ENCODE measurements at places on chromosomes 11 and 22. TPM values are rescaled to one million over a fixed set of nuclear protein-coding genes. Genes with fewer than 3 reads are reported as not detected.
A peak's percentile ranks its signal among the peaks of the same experiment; 100 is the strongest.

GRCh38 chr22:41383085-41383484 is 1.3 kb downstream of the TEF start:
- DNase-seq: no peak
- peak overlapping the region; percentile 78 for H3K4me3 ChIP-seq
- H3K36me3 ChIP-seq: no peaks in the 10 kb centered on the region
- no peaks in the 10 kb centered on the region for H3K27me3 ChIP-seq

- H3K27ac ChIP-seq: no peak overlapping the region
- no peak for DNase-seq
- H3K4me3 ChIP-seq: no peak overlapping the region
- H3K36me3 ChIP-seq: no peaks in the 10 kb centered on the region
- peaks cover 15% of the 10 kb centered on the region for H3K4me1 ChIP-seq
These were observed 62.3 kb downstream of the BTG4 start for GRCh38 chr11:111449696-111450479.

- H3K36me3 ChIP-seq: no peaks in the 10 kb centered on the region
- H3K4me3 ChIP-seq: no peak overlapping the region
- no peak for DNase-seq
- no peaks in the 10 kb centered on the region for H3K4me1 ChIP-seq
These were observed 209.2 kb upstream of the TBCEL start for GRCh38 chr11:120814531-120815318.

GRCh38 chr11:127873478-127873877 is 713.9 kb downstream of the ETS1 start:
- peaks cover 3% of the 10 kb centered on the region for H3K27me3 ChIP-seq
- no peak for DNase-seq
- H3K4me1 ChIP-seq: no peaks in the 10 kb centered on the region
- no peak overlapping the region for H3K4me3 ChIP-seq
- no peak overlapping the region for H3K27ac ChIP-seq

DNA sequence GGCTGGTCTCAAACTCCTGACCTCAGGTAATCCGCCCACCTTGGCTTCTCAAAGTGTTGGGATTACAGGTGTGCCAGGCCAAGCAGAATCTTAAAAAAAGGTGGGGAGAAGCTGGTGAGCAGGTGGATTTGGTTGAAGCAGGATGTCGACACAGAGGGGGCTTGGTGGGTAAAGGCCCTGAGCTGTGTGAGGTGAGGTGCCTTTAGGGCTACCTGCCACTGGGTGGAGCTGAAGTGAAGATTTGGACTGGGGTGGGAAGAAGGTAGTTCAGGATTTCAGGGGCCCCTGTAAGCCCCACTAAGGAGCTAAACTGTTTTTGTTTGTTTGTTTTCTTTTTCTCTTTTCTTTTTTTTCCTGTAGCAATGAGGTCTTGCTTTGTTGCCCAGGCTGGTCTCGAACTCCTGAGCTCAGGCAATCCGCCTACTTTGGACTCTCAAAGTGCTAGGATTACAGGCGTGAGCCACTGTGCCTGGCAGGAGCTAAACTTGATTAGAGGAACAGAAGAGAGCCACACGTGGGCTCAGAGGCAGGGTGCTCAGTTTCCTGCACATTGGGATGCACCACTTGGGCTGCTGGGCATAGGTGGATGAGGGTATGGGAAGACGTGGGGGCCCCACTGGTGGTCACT is 6.0 kb downstream of the P2RX6 start:
- peaks cover 2% of the 10 kb centered on the region for H3K36me3 ChIP-seq
- DNase-seq: peak; percentile 58
- H3K27me3 ChIP-seq: peaks cover 6% of the 10 kb centered on the region
- no peak overlapping the region for H3K4me3 ChIP-seq
- H3K27ac ChIP-seq: no peak overlapping the region

- no peak for DNase-seq
- no peaks in the 10 kb centered on the region for H3K36me3 ChIP-seq
- H3K27me3 ChIP-seq: peaks cover 5% of the 10 kb centered on the region
- no peak overlapping the region for H3K27ac ChIP-seq
- H3K4me3 ChIP-seq: no peak overlapping the region
These were observed 119.8 kb downstream of the MPPED1 start for GRCh38 chr22:43531651-43532050.

GRCh38 chr22:36701965-36702621 is 1.5 kb downstream of the CACNG2 start:
- H3K4me3 ChIP-seq: no peak overlapping the region
- H3K36me3 ChIP-seq: no peaks in the 10 kb centered on the region
- H3K27ac ChIP-seq: no peak overlapping the region
- DNase-seq: no peak

DNA sequence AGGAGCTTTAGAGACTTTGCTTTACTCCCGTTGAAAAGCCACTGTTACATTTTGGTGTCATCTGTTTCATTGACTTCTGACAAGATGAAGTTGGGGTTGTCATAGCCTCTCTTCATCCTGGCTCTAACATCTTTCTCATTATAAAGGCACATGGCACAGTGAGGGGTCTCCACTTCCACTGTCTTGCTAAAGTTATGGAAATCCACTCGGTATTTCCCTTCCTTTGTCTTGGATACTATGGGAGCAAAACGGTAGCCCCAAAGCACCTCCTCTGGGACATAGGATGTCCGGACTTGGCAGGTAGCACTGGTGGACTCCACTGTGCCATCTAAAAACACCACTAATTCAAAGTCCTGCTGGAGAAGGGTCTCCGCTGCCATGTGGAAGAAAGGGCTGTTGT is 28.0 kb downstream of the KCNJ1 start:
- H3K4me1 ChIP-seq: peaks cover 39% of the 10 kb centered on the region
- H3K27ac ChIP-seq: no peak overlapping the region
- DNase-seq: no peak
- no peaks in the 10 kb centered on the region for H3K27me3 ChIP-seq
- H3K36me3 ChIP-seq: peaks cover 1% of the 10 kb centered on the region

GRCh38 chr11:64745189-64745520 is 1.2 kb upstream of the RASGRP2 start:
- H3K27ac ChIP-seq: peak overlapping the region; percentile 95
- H3K4me3 ChIP-seq: peak overlapping the region; percentile 80
- no peaks in the 10 kb centered on the region for H3K27me3 ChIP-seq
- peaks cover 5% of the 10 kb centered on the region for H3K36me3 ChIP-seq
- peak; percentile 93 for DNase-seq

DNA sequence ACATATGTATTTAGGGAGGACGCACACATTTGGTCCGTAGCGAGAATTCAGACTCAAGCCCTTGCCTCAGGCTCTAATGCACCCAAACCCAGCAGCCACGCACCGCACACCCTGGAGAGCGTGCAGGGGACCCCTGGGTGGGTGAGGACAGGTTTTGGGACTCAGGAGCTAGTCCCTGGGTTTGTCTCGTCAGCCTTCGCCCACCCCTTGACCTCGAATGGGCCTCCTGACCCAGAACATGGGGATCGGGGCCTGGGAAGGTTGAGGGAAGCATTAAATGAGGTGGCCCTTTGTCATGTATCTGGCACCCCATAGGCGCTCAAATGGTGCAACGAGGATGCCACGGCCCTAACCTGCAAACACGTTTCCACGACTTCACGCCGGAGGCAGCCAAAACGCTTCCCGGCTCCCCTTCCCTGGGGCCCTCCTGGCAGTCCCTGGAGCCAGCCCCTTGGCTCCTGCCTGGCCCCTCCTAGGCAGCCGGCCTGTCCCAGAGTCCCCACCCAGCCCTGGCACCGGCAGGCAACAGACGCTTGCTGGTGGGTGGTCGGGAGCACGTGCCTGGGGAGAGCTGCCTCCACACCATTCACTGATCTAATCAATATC is 5.5 kb upstream of the LINC01488 start:
- H3K27ac ChIP-seq: no peak overlapping the region
- DNase-seq: no peak
- H3K27me3 ChIP-seq: peaks cover 2% of the 10 kb centered on the region
- H3K4me3 ChIP-seq: no peak overlapping the region

DNA sequence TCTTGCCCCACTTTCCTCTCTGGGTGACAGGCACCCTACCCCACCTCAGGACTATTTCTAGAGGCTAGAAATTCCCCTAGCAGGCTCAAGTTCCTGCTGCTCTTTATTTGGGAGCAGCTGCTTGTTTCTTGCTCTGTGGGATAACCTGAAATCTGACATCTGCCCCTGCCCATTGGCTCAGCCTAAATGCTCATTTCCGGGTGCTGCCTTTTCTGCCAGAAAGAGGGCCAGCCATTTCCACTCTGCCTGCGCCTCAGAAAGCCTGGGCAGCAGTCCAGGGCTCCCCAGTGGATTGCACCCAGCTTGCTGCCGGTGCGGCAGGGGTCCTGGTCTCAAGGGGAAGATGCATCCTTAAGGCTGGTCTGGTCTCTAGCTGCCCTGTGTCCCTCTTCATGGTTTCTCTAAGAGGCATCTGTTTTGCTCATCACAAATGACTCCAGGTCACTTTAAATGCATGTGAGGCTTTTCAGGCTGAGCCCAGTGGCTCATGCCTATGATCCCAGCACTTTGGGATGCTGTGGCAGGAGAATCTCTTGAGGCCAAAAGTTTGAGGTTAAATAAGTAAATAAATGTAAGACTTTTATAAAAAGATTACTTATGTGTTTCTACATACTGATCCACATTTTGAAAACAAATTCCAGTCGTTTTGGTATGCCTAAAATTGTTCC is 10.3 kb upstream of the PNPLA5 start:
- no peak overlapping the region for H3K4me3 ChIP-seq
- no peaks in the 10 kb centered on the region for H3K4me1 ChIP-seq
- H3K27me3 ChIP-seq: peaks cover 4% of the 10 kb centered on the region
- H3K36me3 ChIP-seq: no peaks in the 10 kb centered on the region

DNA sequence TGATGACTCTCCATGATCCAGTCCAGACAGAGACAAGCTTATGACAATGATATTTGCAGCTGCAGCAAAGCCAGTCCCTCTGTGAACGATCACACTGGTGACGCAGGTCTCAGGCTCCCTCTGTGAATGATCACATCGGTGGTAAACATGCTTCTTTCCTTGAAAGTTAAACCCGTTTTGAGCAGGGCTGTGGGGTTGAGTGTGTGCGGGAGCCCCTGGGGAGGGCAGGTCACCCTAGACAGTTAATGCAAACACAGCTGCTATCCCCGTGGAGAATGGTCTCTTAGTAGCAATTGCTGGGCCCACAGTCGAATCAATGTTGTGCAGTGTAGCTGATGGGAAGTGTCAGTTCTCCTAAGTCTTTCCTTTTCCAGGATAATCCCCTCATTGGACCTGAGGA is 71.0 kb upstream of the KIRREL3 start:
- H3K36me3 ChIP-seq: no peaks in the 10 kb centered on the region
- no peak for DNase-seq
- no peaks in the 10 kb centered on the region for H3K4me1 ChIP-seq

- DNase-seq: no peak
- H3K27me3 ChIP-seq: peaks cover 10% of the 10 kb centered on the region
- H3K4me3 ChIP-seq: no peak overlapping the region
These were observed 349.7 kb downstream of the BUD13 start for GRCh38 chr11:116422956-116423600.

GRCh38 chr11:72850832-72851231 is 36.6 kb downstream of the ATG16L2 start:
- peaks cover 6% of the 10 kb centered on the region for H3K4me1 ChIP-seq
- no peak overlapping the region for H3K4me3 ChIP-seq
- H3K27ac ChIP-seq: peak overlapping the region; percentile 33
- H3K27me3 ChIP-seq: no peaks in the 10 kb centered on the region

GRCh38 chr11:61923166-61924063 is 6.0 kb upstream of the RAB3IL1 start:
- no peak for DNase-seq
- H3K27me3 ChIP-seq: peaks cover 26% of the 10 kb centered on the region
- no peaks in the 10 kb centered on the region for H3K36me3 ChIP-seq

GRCh38 chr11:94948070-94948617 is 25.2 kb downstream of the CWC15 start:
- H3K4me1 ChIP-seq: no peaks in the 10 kb centered on the region
- H3K4me3 ChIP-seq: no peak overlapping the region
- DNase-seq: no peak
- H3K27me3 ChIP-seq: peaks cover 16% of the 10 kb centered on the region
- H3K27ac ChIP-seq: no peak overlapping the region
- H3K36me3 ChIP-seq: no peaks in the 10 kb centered on the region

DNA sequence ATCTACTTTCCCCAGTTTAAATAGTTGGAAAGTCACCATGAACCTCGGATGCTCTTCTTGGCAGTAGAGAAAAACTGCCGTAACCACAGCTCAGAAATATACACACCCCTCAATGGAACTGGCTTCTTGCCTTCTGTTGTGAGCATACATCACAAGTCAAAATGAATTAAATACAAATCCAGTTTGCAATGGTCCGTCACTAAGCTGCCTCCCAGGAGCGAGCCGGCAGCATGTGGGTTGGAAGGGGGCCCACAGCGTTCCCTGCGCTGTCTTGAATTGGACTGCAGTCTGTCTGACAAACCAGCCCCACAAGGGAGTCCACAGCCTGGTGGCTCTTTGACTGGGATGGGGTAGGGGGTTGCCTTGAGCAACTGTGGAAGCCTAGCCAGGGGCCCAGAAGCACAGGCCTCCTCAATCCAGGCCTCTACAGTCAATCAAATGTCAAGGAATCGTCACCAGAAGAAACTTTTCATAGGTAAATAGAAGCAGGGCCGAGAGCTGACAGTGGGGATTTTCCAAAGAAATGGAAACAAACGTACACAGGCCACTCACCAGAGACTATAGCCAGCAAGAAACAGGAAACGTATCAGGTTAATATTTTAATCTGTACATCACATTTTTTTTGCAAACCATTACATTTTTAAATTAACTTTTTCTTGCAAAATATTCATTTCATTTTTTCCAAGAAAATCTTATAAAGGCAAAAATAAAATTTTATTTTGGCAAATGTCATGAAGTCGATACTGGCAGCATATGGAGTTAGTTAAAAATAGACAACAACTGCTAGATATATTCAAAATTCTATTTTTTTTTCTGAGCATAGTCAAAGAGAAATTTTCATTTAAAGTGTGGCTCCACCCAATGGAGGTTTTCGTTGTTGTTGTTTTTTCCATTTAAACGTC is 38.5 kb downstream of the C11orf58 start:
- no peak overlapping the region for H3K27ac ChIP-seq
- no peaks in the 10 kb centered on the region for H3K4me1 ChIP-seq
- peak; percentile 15 for DNase-seq
- H3K36me3 ChIP-seq: no peaks in the 10 kb centered on the region
- H3K4me3 ChIP-seq: no peak overlapping the region

DNA sequence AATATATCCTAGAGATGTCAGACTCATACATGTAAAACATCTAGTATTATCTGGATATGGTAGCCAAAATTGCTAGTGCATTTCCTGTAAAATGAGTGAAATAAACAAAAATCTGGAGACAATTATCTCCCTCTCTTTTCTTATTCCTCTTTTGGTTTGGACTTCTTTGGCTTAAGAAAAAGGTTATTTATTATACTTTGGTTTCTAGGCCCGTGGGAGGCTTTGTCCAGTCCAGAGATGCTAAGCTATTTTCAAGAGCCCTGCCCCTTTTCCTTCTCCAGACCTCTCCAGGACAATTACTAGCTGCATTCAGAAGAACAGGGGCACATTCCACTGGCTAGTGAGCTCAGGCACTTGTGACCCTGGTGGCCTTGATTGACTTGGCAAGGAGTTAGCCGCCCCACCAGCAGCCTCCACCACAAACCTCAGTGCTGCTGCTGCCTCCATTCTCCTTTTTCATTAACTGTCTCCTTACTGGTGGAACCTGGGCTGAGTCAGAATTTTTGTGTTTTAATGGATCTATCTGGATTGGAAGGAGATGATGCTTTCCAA is 747.3 kb upstream of the TENM4 start:
- H3K36me3 ChIP-seq: no peaks in the 10 kb centered on the region
- H3K27ac ChIP-seq: no peak overlapping the region
- H3K4me3 ChIP-seq: no peak overlapping the region
- no peaks in the 10 kb centered on the region for H3K4me1 ChIP-seq
- no peaks in the 10 kb centered on the region for H3K27me3 ChIP-seq

The MEN1 gene
- 42.1 TPM for total RNA-seq

The HSPA8 gene
- total RNA-seq: 1,728 TPM

The MS4A14 gene
- not detected for total RNA-seq

The MMP27 gene
- total RNA-seq: not detected

The SLN gene
- total RNA-seq: not detected

The WNT11 gene
- 0.96 TPM for total RNA-seq

The ADM gene
- total RNA-seq: 0.54 TPM
